ENCODE measurements at places on chromosomes 3 and 15.

DNA sequence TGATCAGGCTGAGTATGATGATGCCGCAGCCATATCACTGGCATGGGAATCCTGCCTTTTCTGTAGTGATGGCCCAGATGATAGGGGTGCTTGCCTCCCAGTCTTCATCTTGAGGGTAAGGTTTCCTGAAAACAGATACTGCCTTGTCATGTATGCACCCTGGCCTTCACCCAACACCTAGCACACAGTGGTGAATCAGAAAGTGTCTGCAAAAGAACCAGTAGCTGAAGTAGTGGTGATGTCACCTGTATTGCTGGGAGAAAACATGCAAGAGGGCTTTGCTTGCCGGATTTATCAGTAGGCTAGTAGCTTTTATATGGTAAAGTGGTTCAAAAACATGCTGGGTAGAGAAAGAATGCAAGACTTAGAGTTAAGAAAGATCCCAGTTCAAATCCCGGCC is 419.8 kb upstream of the WNT5A start:
- no peak for DNase-seq

- DNase-seq = no peak
Measured at GRCh38 chr3:193963808-193964516, 172.0 kb upstream of the HES1 start.

- no peak for DNase-seq
Measured at GRCh38 chr3:109413049-109413448, 75.7 kb upstream of the DPPA4 start.

- DNase-seq = no peak
Measured at GRCh38 chr3:32147509-32147908, 41.1 kb downstream of the GPD1L start.

- DNase-seq = peak; percentile 98
Measured at GRCh38 chr3:14410503-14411165, 8.2 kb downstream of the SLC6A6 start.

- no peak for DNase-seq
Measured at GRCh38 chr3:20844851-20845250, 658.8 kb upstream of the SGO1 start.

GRCh38 chr15:46442184-46442583 is 807.4 kb downstream of the SQOR start:
- no peak for DNase-seq

DNA sequence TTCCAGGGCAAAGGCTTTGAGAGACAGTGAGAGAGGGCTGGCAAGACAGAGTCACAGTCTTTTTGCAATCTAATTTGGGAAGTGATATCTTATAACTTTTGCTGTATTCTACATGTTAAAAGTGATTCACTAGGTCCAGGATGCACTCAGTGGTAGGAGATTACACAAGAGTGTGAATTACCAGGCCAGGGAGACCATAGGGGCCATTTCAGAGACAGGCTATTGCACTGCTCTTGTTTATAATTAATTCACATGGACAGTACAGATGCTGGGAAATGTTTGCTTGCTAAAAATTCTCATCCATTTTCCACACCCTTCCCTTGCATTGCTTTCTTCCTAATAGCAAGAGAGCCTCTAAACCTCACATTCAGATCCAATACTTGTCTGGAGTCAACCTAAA is 22.6 kb upstream of the POMGNT2 start:
- DNase-seq = no peak
